Eye (tissue), 1 donor: ENCODE measurements at places on chromosomes 13 and 19.

- no peak for DNase-seq
Measured at GRCh38 chr13:20126541-20127261, 34.2 kb downstream of the GJA3 start.

DNA sequence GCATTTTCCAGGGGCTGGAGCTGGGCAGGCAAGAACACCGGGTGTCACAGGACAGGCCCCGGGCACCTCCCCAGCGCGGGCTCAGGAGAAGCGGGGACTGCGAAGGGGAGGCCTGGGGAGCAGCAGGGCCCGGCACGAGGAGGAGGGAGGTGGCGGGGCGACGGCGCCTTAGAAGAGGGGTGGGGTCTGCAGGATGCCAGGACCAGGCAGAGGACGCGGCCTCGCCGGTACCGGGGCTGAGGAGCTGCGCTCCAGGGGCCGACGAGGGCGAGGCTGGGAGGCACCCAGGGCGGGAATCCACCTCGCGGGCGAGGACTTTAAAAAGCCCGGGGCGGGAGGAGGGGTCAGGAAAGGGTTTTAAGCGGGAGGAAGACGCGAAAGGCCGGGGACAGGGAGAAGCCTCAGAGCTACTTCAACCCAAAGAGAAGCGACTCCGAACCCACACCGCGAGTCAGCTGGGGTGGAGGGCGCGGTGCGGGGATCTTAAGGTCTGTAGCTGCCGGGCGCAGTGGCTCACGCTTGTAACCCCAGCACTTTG is 665 bp downstream of the ZNF347 start:
- peak; percentile 62 for DNase-seq

- no peak for DNase-seq
Measured at GRCh38 chr19:29715701-29716581, 880 bp upstream of the C19orf12 start.

GRCh38 chr13:43295825-43296564 is 272.6 kb downstream of the DNAJC15 start:
- DNase-seq: no peak

- no peak for DNase-seq
Measured at GRCh38 chr13:90443268-90443667, 904.2 kb upstream of the MIR17HG start.

GRCh38 chr19:17235971-17236777 is 9.5 kb downstream of the NR2F6 start:
- no peak for DNase-seq

GRCh38 chr19:17755977-17756670 is 4.8 kb downstream of the FCHO1 start:
- DNase-seq: peak; percentile 94

- no peak for DNase-seq
Measured at GRCh38 chr13:49624229-49624628, 4.1 kb upstream of the ARL11 start.

GRCh38 chr13:40452038-40452666 is 214.3 kb downstream of the FOXO1 start:
- no peak for DNase-seq

DNA sequence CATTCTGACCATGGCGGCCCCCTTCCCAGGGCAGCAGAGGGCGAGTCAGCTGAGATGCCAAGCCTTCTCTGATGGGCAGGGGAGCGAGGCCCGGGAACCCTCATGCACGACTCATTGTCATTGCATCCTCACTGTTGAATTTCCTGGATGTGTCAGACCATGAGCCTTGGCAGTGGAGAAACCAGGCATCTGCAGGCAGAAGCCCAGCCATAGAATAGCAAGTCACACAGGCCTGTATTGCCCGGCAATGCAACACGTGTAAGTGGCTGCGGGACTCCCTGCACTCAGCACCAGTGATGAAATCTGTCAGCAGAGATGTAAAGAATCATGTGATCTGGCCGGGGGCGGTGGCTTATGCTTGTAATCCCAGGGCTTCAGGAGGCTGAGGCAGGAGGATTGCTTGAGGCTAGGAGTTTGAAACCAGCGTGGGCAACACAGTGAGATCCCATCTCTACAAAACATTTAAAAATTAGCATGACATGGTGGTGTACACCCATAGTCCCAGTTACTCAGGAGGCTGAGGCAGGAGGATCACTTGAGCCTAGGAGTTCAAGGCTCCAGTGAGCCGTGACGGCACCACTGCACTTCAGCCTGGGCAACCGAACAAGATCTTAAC is 199.7 kb downstream of the KATNAL1 start:
- DNase-seq: no peak

- DNase-seq: no peak
Measured at GRCh38 chr19:14400951-14401431, 18.1 kb downstream of the DDX39A start.

DNA sequence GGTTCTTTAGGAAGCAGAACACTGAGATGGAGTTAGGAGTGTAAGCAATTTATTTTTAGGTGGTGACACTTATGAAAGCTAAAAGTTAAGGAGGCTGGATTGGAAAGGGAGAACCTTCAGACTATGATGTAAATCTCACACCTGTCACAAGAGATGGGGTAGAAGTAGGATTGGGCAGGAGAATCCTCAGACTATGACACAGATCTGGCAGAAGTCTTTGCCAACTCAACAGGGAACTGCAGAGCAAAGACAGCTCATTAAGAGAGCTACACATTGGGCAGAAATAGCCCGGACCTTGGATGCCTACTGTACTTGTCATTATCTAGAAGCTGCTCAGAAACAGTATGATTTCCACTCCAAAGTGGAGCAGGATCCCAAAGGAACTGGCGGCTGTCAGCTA is 134.4 kb downstream of the DNAJC15 start:
- no peak for DNase-seq

- DNase-seq: no peak
Measured at GRCh38 chr13:20998649-20999415, 62.6 kb downstream of the LATS2 start.

DNA sequence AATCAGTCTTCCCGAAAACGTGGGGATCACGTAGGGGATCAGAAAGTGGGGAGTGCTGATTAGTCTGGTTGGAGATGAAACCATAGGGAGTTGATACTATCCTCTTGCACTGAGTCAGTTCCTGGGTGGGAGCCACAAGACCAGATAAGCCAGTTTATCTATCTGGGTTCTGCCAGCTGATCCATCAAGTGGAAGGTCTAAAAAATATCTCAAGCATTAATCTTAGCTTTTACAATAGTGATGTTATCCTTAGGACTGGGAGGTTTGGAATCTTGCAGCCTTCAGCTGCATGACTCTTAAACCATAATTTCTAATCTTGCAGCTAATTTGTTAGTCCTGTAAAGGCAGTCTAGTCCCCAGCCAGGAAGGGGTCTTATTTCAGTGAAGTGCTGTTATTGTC is 2474.2 kb downstream of the PCDH9 start:
- DNase-seq: no peak
